ENCODE measurements at places on chromosomes 6 and 20. TPM values are rescaled to one million over a fixed set of nuclear protein-coding genes. Genes with fewer than 3 reads are reported as not detected.

The B3GALT4 gene
- 12.5 TPM for total RNA-seq

The OLIG3 gene
- total RNA-seq: not detected

The HCK gene
- not detected for total RNA-seq

The TAGAP gene
- not detected for total RNA-seq

The TMEM151B gene
- under 0.01 TPM for total RNA-seq

The COL9A3 gene
- 0.15 TPM for total RNA-seq

The MMUT gene
- 28.7 TPM for total RNA-seq

The SLPI gene
- total RNA-seq: not detected
